ENCODE measurements at places on chromosomes 2 and 18. TPM values are rescaled to one million over a fixed set of nuclear protein-coding genes. Genes with fewer than 3 reads are reported as not detected.

RHOB gene
- 297 TPM for total RNA-seq

GBX2 gene
- total RNA-seq = 3.0 TPM

NEMP2 gene
- 8.6 TPM for total RNA-seq

RAB6C gene
- not detected for total RNA-seq

ANKRD53 gene
- not detected for total RNA-seq

SRD5A2 gene
- not detected for total RNA-seq

RTP5 gene
- total RNA-seq = not detected

C2orf15 gene
- 0.64 TPM for total RNA-seq

DSG1 gene
- total RNA-seq = not detected

DPP4 gene
- 0.69 TPM for total RNA-seq

C2orf80 gene
- not detected for total RNA-seq
